ENCODE measurements at places on chromosomes 2 and 18.
A peak's percentile ranks its signal among the peaks of the same experiment; 100 is the strongest.

GRCh38 chr2:30380824-30381223 lies 66.2 kb upstream of the LCLAT1 start:
- DNase-seq: no peak

- no peak for DNase-seq
These were observed 91.6 kb upstream of the TANK start for GRCh38 chr2:161068670-161069069.

- no peak for DNase-seq
These were observed 5.4 kb downstream of the COLEC11 start for GRCh38 chr2:3600256-3600855.

- no peak for DNase-seq
These were observed 3.4 kb upstream of the PRKCE start for GRCh38 chr2:45647986-45648520.

- no peak for DNase-seq
These were observed 71.5 kb downstream of the LTBP1 start for GRCh38 chr2:33018271-33018670.

GRCh38 chr2:179017773-179018357 lies 32.1 kb downstream of the CCDC141 start:
- no peak for DNase-seq

DNA sequence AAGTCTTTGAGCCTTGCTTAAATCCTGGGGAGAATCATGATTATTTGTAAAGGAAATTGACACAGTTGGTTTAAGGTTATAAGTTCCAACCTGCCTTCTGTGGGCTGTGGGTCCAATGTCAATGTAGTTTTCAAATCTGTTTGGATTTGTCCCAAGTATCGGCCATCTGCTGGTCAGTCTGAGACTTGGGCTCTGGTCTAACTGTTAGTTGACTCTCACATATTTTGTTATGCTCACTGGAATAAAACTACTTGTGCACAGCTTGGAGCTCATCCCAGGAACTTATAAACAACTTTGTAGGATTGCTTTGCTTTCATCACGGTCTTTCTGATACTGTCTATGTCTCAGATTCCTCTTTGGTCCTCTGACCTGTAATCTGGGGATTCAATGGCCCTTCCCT lies 1026.2 kb upstream of the ZEB2 start:
- DNase-seq: no peak

DNA sequence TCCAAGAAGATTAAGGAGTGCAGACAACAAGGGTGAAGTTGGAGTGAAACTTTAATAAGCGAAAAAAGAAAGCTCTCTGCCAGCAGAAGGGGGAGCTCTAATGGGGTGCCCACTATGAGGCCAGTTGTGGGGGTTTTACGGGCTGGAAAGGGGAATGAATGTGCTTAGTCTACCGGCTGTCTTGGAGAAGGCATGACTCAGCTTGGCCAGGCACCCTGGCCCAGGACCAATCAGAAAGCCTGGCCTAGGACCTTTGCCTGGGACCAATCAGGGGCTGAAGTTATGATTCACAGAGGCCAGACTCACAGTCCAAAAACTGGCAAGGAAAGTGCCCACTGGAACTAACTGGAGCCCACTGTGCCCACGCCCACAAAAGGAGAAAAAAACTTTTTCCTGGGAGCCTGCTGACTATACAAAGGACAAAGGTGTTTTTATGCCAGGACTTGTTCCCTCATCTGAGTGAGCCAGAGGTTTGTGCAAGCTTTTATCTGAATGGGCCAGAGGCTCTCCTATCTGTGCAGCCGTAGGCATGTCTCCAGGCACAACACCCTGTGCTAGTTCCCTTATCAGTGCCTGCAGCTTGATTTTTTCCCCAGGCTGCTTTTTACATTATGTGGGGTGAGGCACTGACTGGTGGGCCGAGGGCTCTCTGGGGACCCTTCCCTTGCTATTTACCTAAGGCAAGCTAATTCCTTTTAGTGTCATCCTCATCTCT lies 18.6 kb downstream of the CMPK2 start:
- no peak for DNase-seq

GRCh38 chr18:27073404-27073830 lies 111.7 kb downstream of the CHST9 start:
- DNase-seq: no peak

- no peak for DNase-seq
These were observed 28.4 kb downstream of the BOLA3 start for GRCh38 chr2:74119339-74119738.

DNA sequence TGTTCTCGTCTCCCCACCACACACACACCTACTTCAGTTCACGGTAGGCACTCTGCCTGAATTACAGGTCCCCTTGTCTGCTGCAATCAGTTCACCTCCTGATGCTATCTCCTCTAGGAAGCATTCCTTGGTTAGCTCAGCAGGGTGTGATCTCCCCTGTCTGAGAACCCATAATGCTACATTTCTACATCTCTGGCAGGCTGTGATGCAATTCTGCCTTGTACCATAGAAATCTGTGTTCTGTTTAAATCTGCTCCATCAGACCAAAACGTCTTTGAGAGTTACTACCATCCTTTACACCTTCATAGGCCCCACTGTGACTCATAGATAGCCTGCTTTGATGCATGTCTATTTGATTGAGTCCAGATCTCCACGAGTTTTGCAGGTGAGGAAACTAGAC lies 103.9 kb downstream of the TTC32 start:
- no peak for DNase-seq

- peak; percentile 6 for DNase-seq
These were observed 4.2 kb downstream of the TTC27 start for GRCh38 chr2:32632089-32632488.

DNA sequence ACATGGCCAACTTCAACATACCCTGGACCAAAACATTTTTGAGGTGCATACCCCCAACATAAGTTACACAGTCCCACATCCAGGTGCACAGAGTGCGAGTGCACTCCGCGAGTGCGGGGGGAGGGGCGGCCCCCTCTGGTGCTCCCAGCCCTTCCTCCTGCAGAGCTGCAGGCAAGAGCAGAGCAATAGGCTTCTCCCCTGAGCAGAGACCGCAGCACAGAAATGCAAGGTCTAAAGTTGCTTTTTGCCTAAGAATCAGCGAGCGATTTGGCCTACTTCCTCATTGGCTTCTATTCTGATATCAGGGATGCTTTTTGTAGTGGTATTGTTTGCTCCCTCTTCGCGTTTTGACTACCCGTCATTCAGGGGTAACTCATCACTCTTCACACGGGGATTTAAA lies 40.6 kb downstream of the BOLA3 start:
- DNase-seq: no peak

DNA sequence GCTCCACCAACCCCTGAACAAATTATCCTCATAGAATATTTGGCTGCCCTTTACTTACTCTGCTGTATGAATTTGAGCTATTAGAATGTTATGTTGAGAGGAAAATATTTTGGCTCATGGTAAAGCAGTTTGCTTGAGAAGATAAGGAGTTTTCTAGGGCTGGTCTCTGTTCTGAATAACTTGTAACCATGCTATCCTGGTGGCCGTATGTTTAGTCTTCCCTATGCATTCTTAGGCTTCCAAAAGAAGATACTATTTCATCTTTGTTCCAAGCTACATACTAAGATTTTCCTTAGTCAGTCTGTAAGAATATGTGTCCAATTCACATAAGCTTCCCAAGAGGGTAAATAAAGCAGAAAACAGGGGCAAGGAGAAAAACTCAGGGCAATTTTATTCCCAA lies 1105.1 kb upstream of the PIK3C3 start:
- DNase-seq: no peak

DNA sequence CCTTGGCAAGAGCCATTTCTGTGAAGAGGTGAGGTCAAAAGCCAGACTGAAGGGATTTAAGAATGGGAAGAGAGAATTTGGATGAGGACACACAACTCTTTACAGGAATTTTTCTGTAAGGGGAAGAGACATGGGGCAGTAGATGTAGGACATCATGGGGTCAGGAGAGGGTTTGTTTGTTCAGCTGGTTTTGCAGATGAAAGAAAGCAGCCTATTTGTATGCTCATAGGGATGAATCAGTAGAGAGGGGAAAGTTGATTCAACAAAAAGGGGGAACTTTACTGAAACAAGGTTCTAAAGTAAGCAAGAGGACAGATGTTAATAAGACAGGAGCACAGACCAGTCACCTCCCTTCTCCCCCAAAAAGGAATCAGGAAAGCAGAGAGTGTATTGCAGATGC lies 11.2 kb downstream of the SCG2 start:
- DNase-seq: no peak

GRCh38 chr2:113283704-113284284 lies 5.1 kb upstream of the PAX8 start:
- DNase-seq: no peak

GRCh38 chr2:216041438-216041837 lies 28.1 kb upstream of the MREG start:
- DNase-seq: no peak

DNA sequence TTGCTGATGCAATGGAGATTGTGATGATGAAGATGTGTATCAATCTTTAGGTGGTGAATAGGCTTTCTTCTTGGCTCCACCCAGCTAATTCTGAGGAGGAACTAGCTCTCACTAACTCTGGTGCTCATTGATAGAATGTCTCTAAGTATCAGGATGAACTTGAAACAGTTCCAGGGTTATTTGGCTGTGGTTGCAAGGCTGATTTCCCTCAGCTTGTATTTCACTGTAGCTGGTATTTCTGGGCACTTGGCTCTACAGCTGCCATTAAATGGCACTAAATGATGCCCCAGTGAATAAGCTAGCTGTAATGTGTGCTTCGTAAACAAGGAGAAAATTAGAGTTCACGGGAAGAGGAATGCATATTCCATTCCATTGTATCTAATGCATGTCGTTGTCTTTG lies 241.2 kb downstream of the RPIA start:
- DNase-seq: no peak

DNA sequence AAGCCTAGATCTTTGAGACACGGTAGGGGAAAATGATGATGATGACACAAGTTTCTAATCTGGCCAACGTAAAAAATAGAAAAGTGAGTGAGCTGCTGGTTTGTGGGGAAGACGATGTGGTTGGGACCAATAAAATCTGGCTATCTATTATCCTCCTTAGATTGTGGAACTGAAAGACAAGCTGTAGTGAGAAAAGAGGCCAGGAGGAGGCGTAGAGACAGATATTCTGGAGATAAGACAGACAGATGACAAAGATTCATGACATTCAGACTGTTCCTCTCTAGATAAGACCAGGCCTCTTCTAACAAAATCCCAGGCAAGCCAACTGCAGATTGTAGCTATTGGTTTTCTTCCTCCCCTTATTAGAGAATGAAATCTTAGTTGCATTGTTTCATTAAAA lies 376.3 kb upstream of the UBE2E3 start:
- DNase-seq: no peak

DNA sequence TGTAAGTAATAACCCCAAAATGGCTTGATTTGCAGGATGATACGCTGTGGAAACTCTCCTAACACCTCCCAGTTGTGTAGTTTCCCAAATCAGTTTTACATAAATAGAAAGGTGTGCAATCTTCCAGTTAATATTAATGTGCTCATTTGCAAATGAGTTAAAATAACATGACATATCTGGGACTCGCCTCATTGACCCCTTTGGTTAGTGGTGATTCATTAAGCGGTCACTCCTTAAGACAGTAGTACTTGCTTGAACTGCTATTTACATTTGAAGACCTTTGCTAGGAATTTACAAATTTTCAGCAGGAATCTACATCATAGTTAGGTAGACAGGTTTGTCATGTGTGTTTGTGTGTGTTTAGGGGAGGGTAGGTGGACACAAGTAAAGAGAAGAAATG lies 1367.7 kb upstream of the CELF4 start:
- no peak for DNase-seq

GRCh38 chr2:227696990-227697679 lies 20.7 kb downstream of the SLC19A3 start:
- DNase-seq: no peak

DNA sequence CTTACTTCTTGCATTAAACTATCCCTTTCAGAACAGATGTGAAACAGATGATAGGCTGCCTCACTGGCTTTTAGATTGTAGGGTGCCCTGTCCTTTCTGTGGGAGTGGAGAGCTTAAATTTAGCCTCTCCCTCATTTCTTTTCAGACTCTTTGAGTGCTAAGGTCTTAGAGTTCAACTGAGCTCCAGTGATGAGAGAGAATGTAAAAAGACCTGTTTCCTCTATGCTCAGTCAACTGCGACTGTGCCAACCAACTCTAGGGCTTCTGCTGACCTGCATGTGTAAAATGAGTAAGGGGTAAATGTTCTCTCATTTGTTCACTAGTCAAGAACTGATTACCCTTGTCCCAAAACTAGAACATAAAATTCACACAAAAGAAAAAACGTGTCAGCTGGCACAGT lies 104.8 kb upstream of the TGFA start:
- DNase-seq: no peak

- no peak for DNase-seq
These were observed 49.1 kb upstream of the IGFBP2 start for GRCh38 chr2:216584112-216584511.

DNA sequence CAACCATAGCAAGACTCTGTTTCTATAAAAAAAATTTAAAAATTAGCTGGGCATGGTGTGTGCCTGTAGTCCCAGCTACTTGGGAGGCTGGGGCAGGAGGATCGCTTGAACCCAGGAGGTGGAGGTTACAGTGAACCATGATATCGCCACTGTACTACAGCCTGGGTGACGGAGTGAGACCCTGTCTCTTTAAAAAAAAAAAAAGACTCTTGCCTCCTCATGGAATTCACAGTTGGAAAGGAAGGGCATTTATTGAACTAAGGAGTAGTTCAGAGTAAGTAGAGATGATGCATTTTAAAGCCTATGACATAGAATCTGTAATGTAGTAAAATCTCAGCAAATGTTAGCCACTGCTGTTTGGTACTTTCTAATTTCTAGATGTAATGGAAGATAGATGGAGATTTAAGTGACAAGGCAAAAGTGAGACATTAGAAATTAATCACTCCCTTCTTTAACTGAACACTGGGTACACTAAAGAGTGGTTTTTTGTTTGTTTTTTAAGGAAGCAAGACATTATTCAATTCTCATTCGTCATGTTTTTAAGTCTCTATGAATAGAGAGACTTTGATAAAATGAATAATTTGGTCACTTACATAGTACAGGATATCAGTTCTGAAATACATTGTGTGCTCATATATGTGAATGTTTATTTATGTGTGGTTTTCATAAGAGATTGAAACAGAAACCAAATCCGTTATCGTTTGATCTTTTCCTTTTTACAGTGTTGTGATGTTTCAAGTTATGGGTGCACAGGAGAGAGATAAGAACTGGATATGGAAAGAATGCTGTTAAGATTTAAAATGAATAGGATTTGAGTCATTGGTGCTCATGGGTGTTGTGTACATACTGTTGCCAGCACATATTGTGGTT lies 186.1 kb upstream of the STON1 start:
- DNase-seq: no peak

GRCh38 chr18:23266717-23267446 lies 131.6 kb downstream of the CABLES1 start:
- no peak for DNase-seq

GRCh38 chr2:231160701-231161100 lies 35.9 kb upstream of the HTR2B start:
- no peak for DNase-seq

DNA sequence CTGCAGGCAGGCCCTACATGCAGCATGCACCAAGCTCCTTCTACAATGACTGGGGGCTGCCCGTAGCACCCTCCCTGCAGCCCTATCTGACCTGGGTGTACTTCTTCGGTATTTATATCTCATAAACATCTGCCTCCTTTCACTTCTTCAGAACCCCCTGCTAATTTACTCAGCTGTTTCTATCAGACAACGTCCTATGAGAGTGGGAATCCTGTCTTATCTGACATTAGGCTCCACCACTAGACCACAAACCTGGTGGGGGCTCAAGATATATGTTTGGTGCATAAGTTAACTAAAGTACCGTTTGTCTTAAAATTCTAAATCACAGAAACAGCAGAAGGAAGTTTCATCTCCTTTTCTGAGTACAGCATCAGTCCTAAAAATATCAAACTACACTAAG lies 10.6 kb downstream of the HSBP1L1 start:
- DNase-seq: no peak

Data from stimulated activated naive CD4-positive, alpha-beta T cell treated with Interleukin-2 at 50 U/mL for 16 hours (primary cell).